Fibroblast of skin of right biceps (primary cell): ENCODE measurements at places on chromosomes 16 and 17.
A peak's percentile ranks its signal among the peaks of the same experiment; 100 is the strongest.

GRCh38 chr17:5783269-5783668 is 199.0 kb upstream of the NLRP1 start:
- DNase-seq = no peak

DNA sequence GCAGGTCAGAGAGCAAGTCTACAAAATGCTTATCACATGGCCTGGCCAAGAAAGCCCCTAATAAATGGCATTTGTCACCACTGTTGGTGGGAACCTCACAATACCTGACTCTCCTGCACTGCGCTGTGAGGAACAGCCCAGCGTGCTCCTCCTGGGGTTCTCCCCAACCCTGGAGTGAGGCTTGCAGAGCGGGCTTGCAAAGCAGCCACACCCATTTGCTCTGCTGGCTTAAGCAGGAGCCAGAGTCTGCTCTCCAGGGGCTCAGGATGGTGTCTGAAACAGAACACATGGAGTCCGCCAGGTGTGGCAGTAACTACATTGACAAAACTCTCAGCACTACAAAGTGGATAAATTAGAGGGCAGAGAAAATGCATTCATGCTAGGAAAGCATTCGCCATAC is 331.0 kb upstream of the CCL2 start:
- DNase-seq = no peak

DNA sequence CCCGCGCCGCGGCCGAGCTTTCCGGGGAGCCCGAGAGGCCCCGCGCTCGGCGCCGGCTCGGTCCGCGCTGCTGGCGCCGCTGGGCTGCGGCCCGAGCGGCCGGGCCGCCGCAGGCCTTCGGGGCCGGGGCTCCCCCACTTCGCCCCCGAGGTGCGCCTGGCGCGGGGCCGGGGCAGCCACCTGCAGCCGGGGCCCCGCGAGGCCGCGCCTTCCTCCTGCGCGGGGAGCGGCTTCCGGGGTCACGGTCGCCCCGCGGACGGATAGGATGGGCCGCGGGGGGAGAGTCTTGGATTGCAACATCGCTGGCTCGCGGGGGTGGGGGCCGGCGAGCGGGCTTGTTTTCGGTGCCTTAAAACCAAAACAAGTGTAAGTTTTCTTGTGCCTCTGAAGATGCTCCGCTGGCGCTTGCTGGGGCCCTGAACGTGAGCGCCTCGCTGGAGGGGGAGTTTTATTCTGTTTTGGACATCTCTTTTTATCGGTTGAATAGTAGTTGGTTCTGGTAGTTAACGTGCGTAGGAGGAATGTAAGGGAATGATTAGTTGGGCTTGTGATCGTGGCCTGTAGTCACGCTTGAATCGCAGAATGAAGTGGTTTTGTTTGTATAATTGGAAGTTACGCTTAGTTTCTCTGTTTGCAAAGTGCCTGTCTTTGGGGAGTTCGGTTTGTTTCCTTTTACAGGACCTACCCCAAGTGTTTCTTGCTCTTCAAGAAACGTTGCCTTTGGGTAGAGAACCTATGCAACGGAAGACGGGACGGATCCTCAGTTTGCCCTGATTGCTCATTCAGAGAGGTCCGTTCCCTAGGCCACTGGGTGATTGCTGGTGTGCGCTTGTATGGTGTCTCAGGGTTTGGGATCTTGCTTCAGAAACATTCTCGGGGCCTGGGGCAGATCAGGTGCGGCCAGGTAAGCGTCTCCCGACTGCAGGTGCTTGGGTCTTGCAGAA is 724 bp downstream of the UBE2I start:
- peak; percentile 40 for DNase-seq

- DNase-seq = no peak
These were observed 51.1 kb upstream of the FOXF1 start for GRCh38 chr16:86459266-86459665.

DNA sequence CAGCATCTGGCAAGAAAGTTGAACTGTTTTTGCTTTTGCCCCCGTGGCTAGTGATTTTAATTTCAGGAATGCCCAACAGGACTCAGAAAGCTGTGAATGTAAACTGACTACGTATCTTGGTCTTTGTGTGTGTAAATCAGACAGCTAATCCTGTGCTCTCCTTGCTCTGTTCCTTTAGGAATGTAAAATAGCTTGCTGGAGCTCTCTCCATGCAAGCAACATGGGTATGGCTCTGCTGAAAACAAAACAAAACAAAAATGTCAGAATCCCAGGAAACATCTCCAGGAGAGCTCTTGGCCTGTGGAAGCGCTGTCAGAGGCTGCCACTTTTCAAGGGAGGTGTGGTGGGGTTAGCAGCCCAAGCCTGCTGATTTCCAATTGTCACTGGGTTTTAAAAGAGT is 161.8 kb upstream of the NOG start:
- DNase-seq = no peak

GRCh38 chr17:43020789-43021740 is 1.1 kb downstream of the VAT1 start:
- DNase-seq = peak; percentile 73

DNA sequence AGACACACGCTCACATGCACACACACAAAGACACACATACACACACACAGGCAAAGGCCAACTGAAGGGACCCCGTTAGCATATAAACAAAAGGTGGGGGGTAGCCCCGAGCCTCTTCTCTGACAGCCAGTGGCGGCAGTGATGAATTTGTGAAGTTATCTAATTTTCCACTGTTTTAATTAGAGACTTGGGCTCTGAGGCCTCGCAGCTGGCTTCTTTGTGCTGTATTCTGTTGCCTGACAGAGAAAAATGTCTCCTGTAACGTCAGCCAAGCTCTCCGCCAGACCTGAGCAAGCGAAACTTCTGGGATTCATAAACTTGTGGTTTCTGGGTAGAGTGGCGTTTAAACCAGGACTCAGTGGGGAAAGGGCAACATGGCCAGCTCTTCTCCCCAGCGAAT is 113.9 kb upstream of the FOXF1 start:
- peak; percentile 88 for DNase-seq

- DNase-seq = peak; percentile 22
These were observed 9.8 kb upstream of the MED11 start for GRCh38 chr17:4721203-4722135.

GRCh38 chr16:2008631-2009163 is 924 bp downstream of the ZNF598 start:
- peak; percentile 40 for DNase-seq

DNA sequence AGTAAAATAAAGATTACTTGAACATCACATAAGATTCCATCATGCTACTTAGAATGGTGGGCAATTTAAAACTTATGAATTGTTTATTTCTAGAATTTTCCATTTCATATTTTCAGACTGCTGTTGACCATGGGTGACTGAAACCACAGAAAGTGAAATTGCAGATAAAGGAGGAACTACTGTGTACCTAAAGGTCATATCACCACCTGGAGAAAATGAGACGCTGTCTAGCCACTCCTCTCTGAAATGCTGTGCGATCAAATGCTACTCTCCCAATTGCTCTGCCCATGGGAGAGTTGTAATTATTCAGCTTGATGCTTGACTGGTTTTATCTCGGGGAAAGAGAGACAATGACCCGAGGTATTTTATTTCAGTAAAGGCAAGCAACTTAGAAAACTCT is 128.9 kb upstream of the ERCC4 start:
- DNase-seq = no peak

DNA sequence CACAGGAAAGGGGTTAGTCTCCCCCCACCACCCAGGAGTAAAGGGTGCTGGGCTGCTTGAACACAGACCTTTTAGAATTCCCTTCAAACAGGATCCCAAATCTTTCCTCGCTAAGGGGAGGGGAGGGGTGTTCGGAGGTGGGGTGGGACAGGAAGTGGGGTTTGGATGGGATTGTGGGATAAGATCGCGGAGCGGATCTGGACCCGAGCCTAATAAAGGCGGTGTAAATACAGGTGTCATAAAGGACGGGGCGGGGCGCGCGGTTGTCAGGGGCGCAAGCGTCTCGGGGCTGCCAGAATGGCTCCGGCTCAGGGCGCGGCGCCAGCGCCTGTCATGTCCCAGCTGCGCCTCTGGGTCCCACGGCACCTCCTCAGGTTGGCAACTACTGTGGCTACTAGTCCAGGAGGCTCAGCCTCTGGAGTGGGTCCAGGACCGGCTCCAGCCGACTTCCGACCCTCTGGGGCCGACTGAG is 59.8 kb upstream of the FBXO47 start:
- no peak for DNase-seq

GRCh38 chr17:37769050-37769449 is 24.2 kb upstream of the HNF1B start:
- no peak for DNase-seq

- no peak for DNase-seq
These were observed 23.4 kb downstream of the MBTPS1 start for GRCh38 chr16:84093120-84093878.
